HL-60 (cell line): ENCODE measurements at places on chromosomes 5 and 9.

DNA sequence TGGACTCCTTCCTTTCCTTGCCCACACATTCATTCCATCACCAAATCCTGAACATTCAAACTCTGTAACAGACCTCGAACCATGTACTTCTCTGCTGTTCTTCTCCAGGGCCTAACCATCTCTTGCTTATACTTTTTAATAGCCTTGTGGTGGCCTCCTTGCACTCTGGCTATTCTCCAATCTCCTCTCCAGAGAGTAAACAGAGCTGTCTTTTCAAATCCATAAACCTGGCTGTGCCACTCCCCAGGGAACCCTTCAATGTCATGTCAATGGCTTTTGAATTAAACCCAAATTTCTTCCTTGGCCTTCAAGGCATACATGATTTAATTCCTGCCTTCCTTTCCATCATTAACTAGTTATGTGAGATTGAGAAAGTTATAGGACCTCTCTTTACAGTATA is 277.6 kb upstream of the EFNA5 start:
- DNase-seq = no peak

DNA sequence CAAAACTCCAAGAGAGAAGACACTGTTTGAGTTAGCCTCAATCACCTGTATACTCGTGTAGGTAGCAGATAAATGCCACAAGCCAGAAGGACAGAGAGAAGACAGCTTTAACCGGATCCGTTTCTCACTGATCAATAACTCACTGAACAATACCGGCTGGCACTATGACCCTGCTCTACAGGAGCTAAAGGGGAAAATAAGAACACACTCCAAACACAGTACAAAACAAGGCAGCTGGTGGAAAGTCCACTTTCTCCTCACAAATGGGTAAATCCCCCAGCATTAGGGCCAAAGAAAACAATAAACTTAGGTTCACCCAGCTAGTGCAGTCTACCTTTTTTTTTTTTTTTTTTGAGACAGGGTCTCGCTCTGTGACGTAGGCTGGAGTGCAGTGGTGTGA is 169.4 kb downstream of the CRB2 start:
- DNase-seq = no peak

DNA sequence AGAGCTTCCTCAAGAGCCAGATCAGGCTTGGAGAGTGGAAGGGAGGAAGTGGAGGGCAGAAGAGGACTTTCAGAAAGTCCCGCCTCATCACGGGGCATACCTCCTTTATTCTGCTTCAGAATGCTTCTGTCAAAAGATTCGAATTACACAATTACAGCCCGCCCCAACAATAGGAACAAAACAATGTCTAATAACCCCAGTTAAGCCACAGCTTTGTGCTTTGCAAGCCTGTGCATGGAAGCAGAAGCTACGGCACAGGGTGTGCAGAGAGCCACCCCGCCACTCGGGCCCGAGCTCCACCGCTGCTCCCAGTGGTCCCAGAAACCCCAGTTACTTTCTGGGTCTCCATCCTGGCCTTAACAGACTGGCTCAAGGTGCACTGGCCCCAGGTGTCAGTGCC is 23.5 kb downstream of the HNRNPH1 start:
- DNase-seq = peak; percentile 31

DNA sequence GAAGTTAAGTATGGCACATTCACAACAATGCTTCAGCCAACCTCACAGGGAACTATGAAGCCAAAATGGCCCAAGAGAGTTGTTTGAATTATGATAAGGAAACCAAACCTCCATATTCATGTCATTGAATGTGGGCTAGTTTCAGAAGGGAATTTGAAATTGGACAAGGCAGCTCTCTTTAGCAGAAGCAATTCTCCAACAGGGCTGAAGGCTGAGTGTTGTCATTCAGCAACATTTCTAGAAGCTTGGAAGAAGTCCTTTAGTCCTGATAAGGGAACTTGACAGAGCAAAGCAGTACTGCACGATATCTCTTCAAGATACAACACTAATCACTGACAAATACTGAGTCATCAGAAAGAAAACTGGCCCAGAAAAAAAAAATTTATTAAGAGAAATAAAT is 115.4 kb downstream of the SLC25A46 start:
- no peak for DNase-seq

- no peak for DNase-seq
These were observed 140.3 kb downstream of the AOPEP start for GRCh38 chr9:94866770-94867169.

DNA sequence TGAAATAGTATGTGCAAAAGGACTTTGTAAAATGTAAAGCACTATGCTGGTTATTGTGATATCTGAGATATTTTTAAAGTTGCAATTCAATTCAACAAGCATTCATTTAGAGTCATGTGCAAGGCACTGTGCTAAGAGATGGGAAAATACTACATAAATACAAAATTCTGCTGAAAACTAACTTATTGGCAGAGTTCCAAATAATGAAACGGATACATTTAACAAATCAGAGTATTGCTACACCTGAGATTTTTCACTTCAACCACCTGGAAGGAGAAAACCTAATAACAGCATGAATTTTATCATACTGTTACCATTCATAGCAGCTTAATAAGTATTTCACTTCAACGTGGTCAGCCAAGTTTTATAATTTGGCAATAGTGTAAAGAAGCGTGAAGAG is 6.1 kb upstream of the CTNNAL1 start:
- DNase-seq = no peak

GRCh38 chr5:23448627-23449026 is 58.8 kb upstream of the PRDM9 start:
- no peak for DNase-seq

GRCh38 chr9:13971415-13971814 is 342.5 kb downstream of the NFIB start:
- DNase-seq = no peak

DNA sequence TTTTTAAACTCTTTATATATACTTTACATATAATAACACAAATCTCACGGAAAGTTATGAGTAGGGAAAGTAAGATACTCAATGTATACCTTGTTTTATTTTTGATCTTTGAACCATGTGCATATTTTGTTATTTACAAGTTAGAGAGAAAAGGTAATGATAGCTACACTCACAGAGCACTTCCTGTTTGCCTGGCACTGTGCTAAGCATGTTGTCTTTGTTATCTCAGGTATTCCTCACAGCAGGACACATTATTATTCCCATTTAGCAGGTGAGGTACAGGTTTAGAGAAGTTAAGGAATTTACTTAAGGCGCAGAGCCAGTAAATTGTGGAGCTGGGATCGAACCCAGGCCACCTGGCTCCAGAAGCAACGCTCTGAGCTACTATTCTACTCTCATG is 3.0 kb downstream of the C9 start:
- no peak for DNase-seq

- no peak for DNase-seq
These were observed 62.0 kb downstream of the BHMT start for GRCh38 chr5:79173626-79174025.

DNA sequence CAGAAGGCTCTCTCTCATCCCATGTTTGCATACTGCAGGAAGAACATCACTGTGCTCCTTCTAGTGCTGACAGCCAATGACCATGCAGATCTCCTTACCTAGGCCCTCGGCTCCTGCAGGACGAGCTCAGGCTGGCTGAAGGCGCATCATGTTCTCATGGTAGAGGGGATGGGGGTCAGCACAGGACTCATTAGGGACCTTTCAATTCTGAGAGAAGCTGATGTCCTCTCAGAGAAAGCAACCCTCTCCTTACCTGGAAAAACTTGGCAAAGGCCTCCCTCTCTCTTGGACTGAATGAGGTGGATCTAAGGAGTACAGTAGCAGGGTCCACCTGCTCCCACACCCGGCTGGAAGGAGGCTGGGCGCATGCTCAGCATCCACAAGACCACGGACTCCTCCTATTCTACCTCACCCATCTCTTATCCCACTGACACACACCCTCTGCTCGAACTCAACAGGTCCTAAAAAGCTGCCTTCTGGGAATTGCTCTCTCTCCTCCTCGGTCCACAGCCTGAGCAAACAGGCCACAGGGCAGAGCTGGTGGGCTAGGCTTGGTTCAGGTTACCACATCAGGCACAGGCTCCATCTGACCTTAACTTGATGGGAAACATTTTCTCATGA is 2.9 kb downstream of the IPPK start:
- no peak for DNase-seq

- DNase-seq = no peak
These were observed 91.5 kb upstream of the TUT7 start for GRCh38 chr9:86445671-86446070.

GRCh38 chr5:143521141-143521540 is 117.7 kb upstream of the NR3C1 start:
- no peak for DNase-seq

DNA sequence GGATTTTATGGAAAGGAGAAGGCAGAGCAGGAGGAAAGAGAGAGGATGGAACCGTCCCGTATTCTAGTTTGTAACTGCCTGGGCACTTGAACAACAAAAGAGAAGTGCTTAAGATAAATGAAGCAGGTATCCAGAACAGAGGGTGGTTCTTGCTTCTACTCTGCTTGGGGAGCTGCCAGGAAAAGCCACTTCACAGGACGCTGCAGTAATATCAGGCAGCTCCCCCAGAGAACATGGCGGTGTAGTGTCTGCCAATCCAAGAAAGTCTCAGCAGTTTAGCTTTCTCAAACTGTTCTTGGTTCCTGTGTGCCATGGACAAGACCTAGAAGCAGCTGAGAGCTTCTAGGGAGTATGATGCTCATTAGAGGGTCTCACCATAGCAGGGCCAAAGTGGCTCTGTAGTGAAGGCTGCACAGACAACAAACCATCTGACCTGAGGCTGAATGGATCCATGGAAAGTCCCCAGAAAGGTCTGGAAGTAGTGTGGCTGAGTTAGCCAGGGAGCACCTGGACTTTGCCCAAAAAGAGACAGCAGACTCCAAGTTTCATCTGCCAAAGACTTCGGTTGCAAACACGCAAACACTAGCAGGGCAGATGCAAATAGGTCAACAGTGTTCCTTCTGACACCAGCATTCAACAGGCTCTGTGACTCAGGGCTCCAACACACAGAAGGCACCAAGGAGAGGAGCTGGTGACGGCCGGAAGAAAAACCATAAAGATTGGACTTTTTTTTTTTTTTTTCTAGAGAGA is 72.2 kb upstream of the TNFSF8 start:
- no peak for DNase-seq

DNA sequence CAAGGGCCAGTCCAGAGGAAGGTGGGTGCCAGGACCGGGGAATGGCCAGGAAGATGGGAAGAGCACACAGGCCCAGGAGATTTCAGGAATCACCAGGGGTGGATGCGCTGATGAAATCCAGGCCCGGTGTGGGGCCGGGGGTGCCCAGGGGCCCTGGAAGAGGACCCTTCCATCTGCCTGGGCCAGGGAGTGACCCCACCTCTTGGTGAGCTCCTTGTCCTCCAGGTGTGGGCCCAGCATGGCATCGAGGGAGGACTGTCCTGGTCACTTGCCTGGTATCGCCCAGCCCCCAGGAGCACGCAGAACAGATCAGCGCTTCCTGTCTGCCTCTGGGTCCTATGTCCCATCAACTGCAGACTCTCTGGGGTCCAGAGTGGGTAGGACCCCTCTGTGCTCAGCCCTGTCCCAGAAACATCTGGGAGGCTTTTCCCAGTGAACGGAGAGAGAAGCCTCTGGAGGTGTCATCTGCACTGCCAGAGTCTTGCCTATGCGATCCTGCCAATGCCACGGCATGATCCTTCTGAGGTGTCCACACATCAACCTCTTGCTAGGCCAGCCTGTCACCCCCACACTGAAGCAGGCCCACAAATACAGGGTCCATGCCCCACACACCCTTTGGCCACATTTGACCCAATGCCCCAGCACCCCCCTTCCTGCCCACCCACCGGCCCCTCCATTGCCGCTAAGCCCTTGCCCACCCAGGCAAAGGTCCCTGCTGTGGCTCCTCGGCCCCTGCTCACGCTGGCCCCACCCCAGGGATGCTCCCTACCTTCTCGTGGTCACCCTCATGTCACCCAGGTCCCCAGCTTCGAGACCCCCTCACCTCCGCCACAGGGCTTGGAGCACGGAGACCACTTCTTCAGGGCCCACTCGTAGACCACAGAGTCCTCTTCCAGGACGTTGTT is 67.2 kb downstream of the ZNF354C start:
- DNase-seq = no peak

- DNase-seq = no peak
These were observed 260.6 kb downstream of the DENND1A start for GRCh38 chr9:123669346-123669745.

DNA sequence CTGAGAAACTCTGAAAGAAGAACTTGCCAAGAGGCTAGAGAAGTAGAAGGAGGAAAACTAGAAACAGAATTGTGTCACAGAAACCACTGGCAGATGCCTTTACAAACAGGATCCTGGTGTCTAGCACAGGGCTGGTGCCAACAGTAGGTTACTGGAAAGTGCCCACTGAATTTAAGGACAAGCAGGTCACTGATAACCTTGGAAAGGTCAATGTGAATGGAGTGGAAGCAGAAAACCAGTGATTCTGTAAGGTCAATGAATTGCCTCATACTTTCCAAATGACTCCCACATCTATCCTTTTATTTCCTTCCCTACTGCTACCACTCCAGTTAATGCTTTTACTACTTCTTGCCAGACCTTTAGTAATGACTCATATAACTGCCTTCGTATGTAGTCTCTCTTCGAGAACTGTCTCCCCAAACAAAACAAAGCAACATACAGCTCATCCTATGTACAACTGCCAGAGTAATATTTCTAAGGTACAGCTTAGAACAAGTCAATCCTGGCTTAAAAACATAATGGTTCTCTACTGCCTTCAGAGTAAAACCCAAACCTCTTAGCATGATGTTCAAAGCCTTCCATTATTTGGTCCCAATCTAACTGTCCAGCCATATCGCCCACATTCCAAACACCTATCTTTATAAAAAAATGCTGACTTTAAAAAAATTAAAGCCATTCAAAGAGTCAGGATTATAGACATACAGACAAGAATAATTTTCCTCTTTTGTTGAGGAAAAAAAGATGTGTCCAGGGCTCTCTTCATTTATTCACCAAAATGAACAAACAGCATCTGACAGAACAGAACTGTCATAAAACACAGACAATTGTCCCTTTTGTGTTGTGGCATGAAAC is 52.5 kb downstream of the NR3C1 start:
- DNase-seq = peak; percentile 55

- peak; percentile 50 for DNase-seq
These were observed 33.0 kb upstream of the WHRN start for GRCh38 chr9:114538241-114538640.

- DNase-seq = no peak
These were observed 148.7 kb downstream of the RFK start for GRCh38 chr9:76245518-76245917.

DNA sequence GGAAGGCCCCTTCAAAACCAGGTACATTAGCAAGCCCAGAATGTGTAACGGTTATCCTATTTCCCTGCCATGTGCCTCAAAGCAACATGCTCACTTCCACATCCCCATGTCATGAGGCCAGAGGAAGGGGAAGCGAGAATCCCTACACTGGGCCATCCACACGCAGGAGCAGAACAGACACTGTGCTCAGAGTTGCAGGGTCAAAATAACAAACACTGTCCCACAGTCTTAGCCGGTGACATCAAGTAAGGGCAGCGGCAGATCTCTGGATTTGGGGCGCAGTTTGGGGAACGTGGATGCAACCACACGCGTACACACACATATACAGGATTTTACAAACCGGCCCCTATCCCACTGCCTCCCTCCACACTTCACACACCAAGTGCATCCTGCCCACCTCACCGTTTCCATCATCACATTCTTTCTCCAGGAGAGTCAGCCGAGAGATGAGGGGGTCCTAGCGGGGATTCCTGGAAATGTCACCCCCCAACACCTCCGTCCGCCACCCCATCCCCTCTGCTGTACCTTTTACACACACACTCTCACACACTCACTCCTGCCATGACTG is 776 bp downstream of the APBA1 start:
- peak; percentile 35 for DNase-seq
